Panc1 (cell line): ENCODE measurements at places on chromosomes 4 and X. TPM values are rescaled to one million over a fixed set of nuclear protein-coding genes. Genes with fewer than 3 reads are reported as not detected.

GRCh38 chr4:179307297-179308136 lies 1865.3 kb upstream of the AGA start:
- H3K4me3 ChIP-seq = no peak overlapping the region
- H3K27me3 ChIP-seq = no peaks in the 10 kb centered on the region
- peak; percentile 20 for DNase-seq
- no peaks in the 10 kb centered on the region for H3K4me1 ChIP-seq
- H3K36me3 ChIP-seq = no peaks in the 10 kb centered on the region

- no peak overlapping the region for H3K4me3 ChIP-seq
- no peaks in the 10 kb centered on the region for H3K36me3 ChIP-seq
- H3K27me3 ChIP-seq = no peaks in the 10 kb centered on the region
- no peak overlapping the region for H3K27ac ChIP-seq
- H3K4me1 ChIP-seq = no peaks in the 10 kb centered on the region
These were observed 4.0 kb downstream of the MAGEC2 start for GRCh38 chrX:142201113-142201512.

GRCh38 chr4:86561256-86561655 lies 32.9 kb upstream of the PTPN13 start:
- no peaks in the 10 kb centered on the region for H3K27me3 ChIP-seq
- H3K27ac ChIP-seq = no peak overlapping the region
- H3K36me3 ChIP-seq = no peaks in the 10 kb centered on the region
- H3K4me1 ChIP-seq = no peaks in the 10 kb centered on the region
- DNase-seq = no peak
- H3K4me3 ChIP-seq = no peak overlapping the region

Gene SPANXC
- not detected for total RNA-seq

Gene NPY2R
- not detected for total RNA-seq

- no peak overlapping the region for H3K4me3 ChIP-seq
- no peaks in the 10 kb centered on the region for H3K36me3 ChIP-seq
- H3K27me3 ChIP-seq = no peaks in the 10 kb centered on the region
- peak overlapping the region; percentile 39; the same call in 1 of the 2 replicates for H3K27ac ChIP-seq
- H3K4me1 ChIP-seq = no peaks in the 10 kb centered on the region
These were observed 435.8 kb downstream of the SPRY1 start for GRCh38 chr4:123832173-123833026.

DNA sequence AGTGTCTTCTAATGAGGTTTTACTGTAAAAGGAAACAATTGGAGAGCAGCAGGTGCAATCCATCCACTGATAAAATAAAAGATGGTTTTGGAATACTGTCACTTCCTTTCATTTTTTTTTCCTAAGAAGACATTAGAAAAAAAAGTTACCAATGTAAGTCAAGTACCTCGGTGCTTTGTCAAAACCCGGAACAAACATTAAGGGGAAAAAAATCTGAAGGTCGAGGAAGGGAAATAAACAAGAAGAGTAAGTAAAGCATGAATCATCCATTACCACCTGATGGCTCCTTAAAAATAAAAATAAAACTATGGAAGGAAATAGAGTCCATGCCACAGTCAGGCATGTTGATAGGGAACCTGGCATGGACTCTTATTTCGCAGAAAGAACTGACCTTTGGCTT lies 15.3 kb upstream of the XPNPEP2 start:
- no peaks in the 10 kb centered on the region for H3K36me3 ChIP-seq
- no peak overlapping the region for H3K27ac ChIP-seq
- DNase-seq = no peak
- no peak overlapping the region for H3K4me3 ChIP-seq

DNA sequence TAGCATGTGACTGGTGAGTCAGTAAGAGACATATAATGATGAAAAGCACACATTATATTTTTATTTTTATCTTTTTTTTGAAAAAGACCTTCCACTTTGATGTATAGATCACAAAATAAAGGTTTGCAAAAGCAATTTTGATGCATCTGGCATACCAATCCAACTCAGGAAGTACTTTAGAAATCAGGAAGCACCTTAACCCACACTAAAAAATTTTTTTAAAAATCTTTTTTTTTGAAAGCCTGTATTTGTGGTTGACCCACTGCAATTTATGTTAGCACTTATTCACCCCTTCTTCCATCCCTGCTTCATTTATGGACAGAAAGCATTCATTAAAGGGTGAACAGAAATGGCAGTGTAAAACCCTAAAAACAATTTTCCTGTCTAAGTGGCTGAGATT lies 16.6 kb downstream of the TMEM255A start:
- no peaks in the 10 kb centered on the region; the same call in 1 of the 2 replicates for H3K4me1 ChIP-seq
- H3K27me3 ChIP-seq = no peaks in the 10 kb centered on the region
- H3K27ac ChIP-seq = no peak overlapping the region
- DNase-seq = no peak
- no peaks in the 10 kb centered on the region for H3K36me3 ChIP-seq

DNA sequence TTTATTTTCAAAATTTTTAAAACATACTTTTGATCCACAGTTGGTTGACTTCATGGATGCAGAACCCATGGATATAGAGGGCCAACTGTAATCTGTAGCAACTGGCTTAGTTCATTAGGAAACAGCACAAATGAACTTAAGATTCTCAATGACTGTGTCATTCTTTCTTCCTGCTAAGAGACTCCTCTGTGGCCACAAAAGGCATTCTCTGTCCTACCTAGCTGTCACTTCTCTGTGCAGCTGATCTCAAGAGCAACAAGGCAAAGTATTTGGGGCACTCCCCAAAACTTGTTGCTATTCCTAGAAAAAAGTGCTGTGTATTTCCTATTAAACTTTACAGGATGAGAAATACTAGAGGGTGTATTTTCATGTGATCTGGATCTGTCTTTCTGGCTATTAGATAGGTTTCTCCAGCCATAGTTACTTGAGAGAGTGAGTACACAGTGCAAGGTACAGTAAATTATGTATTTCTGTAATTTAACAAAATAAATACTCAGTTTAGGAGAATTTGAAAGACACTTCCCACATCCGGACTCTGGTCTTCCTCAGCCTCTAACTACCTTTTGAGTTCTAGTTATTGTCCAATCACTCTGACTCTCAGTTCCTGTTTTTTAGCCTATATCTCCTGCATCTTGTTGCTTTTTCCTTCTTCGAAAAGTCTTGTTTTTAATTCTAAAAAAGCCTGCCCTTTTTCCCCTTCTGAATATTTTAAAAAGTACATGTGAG lies 21.8 kb downstream of the TLR2 start:
- no peaks in the 10 kb centered on the region; the same call in 1 of the 2 replicates for H3K27me3 ChIP-seq
- DNase-seq = no peak
- no peak overlapping the region for H3K4me3 ChIP-seq
- no peak overlapping the region for H3K27ac ChIP-seq
- no peaks in the 10 kb centered on the region for H3K4me1 ChIP-seq

Gene ITIH6
- total RNA-seq = not detected

Gene CLCN5
- total RNA-seq = 23.6 TPM
